ENCODE measurements at places on chromosomes 1 and 21. TPM values are rescaled to one million over a fixed set of nuclear protein-coding genes. Genes with fewer than 3 reads are reported as not detected.
A peak's percentile ranks its signal among the peaks of the same experiment; 100 is the strongest.

DNA sequence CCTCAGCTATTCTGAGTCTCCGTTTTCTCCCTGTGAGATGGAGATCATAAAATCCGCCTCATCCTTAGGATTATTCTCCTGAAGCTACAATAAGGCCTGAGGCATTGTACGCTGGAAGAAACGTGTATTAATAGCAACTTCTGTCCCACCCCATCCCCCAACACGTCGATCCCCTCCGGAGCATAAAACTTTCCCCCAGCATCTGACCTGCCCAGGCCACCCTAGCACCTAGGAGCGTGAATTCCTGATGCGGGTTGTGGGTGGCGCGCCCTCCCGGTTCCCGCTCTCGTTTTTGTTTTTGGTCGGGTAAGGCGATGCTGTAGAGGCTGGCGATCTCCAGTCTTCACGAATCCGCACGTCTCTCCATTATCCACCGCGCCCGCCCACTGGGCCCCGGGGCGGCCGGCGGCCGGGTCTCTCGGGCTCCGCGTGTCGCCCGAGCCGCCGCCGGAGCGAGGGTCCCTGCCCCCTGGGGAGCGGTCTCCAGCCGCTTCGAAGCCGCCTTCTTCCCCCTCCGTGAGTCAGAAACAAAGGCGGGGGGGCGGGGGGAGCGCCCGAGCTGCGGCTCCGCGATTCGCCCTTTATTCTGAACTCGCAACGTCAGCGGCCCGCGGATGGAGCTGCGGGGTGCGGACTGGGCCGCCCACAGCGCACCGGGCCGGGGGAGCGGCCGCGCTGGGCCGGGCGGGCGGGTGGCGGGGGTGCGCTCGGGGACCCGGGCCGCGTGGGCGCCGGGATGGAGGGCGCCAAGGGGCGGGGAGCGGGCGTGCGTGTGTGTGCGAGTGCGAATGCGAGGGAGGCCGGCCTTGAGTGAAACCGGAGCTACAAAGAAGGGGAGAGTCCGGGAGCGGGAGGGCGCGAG, at the start of gene PLEKHO1:
TSS of gene PLEKHO1 (plus strand) at position 646 of the 862 bp plus-strand sequence. CDS start 342 bp downstream, outside the sequence.
- peaks cover 18% of the 10 kb centered on the region for H3K4me1 ChIP-seq
- peak; percentile 77 for DNase-seq
- H3K4me3 ChIP-seq: peak within 1 kb of the TSS; percentile 94
- peaks cover 4% of the 10 kb centered on the region for H3K36me3 ChIP-seq
- H3K27me3 ChIP-seq: no peaks in the 10 kb centered on the region

GRCh38 chr1:156804572-156805243, 11.9 kb downstream of the SH2D2A start:
- DNase-seq: no peak
- H3K36me3 ChIP-seq: peaks cover 3% of the 10 kb centered on the region
- no peaks in the 10 kb centered on the region for H3K27me3 ChIP-seq
- H3K27ac ChIP-seq: no peak overlapping the region

DNA sequence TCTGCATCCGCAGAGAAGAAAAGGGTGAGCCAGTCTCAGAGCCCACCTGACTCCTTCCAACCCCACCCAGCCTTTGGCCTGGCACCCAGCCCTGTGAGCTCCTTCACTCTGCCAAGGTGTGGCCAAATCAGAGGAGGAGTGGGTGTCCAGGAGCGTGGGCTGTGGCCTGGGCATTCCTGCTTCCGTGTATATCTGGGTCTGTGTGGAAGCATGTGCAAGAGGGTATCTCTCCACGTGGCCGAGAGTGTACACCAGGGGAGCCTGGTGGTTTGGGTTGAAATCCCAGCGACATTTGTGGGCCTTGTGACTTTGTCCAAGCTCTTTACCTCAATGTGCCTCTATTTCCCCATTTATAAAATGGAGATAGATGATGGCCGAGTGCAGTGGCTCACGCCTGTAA, 29.8 kb downstream of the CDCP2 start:
- H3K27me3 ChIP-seq: no peaks in the 10 kb centered on the region
- H3K4me3 ChIP-seq: no peak overlapping the region
- no peak for DNase-seq
- peaks cover 5% of the 10 kb centered on the region for H3K4me1 ChIP-seq

DNA sequence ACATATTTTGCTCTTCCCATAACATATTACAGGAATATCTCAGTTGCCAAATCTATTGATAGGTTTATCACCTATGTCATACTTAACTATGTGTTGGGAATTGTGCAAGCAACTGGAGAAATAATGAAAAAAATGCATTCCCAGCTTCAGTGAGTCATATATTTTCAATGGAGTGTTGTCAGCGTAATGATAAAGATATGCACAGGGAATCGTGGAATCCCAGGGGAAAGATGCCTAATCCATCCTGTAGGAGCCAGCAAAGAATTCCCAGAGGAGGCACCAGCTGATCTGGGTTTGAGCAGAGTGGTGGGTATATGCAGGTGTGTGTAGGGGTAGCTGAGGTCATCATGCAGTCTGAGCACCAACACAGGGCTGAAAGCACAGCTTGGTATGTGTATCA, 213.3 kb upstream of the DAB1 start:
- DNase-seq: no peak
- no peaks in the 10 kb centered on the region for H3K36me3 ChIP-seq
- H3K4me3 ChIP-seq: no peak overlapping the region
- H3K27ac ChIP-seq: no peak overlapping the region
- no peaks in the 10 kb centered on the region for H3K4me1 ChIP-seq
- H3K27me3 ChIP-seq: no peaks in the 10 kb centered on the region

GRCh38 chr21:38229260-38229877, 27.4 kb upstream of the KCNJ15 start:
- H3K27me3 ChIP-seq: no peaks in the 10 kb centered on the region
- no peak overlapping the region for H3K4me3 ChIP-seq
- no peaks in the 10 kb centered on the region for H3K36me3 ChIP-seq
- H3K27ac ChIP-seq: no peak overlapping the region

GRCh38 chr1:107512836-107513235, 372.0 kb downstream of the NTNG1 start:
- no peak overlapping the region for H3K27ac ChIP-seq
- no peak for DNase-seq

DNA sequence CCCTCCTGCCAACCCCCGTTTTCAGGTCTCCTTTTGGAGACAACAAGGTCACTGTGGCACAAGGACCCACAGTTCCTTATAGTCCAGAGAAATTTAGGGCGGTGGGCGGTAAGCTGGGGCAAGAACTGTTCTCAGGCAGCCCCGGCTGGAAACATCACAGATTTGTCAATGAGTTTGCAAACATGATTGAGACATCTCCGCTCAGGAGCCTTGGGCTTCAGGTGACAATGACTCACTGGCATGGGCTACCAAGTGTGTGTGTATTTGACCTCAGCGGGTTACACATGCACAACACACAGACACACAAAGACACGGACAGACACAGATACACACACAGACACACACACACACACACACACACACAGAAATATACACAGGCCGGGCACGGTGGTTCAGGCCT, 58.2 kb upstream of the ABCG1 start:
- no peak overlapping the region for H3K4me3 ChIP-seq
- H3K4me1 ChIP-seq: no peaks in the 10 kb centered on the region
- DNase-seq: no peak
- no peak overlapping the region for H3K27ac ChIP-seq
- H3K27me3 ChIP-seq: no peaks in the 10 kb centered on the region

GRCh38 chr1:218219460-218219859, 65.6 kb upstream of the RRP15 start:
- no peak for DNase-seq
- no peaks in the 10 kb centered on the region for H3K27me3 ChIP-seq
- H3K4me3 ChIP-seq: no peak overlapping the region
- H3K27ac ChIP-seq: no peak overlapping the region
- H3K36me3 ChIP-seq: no peaks in the 10 kb centered on the region

DNA sequence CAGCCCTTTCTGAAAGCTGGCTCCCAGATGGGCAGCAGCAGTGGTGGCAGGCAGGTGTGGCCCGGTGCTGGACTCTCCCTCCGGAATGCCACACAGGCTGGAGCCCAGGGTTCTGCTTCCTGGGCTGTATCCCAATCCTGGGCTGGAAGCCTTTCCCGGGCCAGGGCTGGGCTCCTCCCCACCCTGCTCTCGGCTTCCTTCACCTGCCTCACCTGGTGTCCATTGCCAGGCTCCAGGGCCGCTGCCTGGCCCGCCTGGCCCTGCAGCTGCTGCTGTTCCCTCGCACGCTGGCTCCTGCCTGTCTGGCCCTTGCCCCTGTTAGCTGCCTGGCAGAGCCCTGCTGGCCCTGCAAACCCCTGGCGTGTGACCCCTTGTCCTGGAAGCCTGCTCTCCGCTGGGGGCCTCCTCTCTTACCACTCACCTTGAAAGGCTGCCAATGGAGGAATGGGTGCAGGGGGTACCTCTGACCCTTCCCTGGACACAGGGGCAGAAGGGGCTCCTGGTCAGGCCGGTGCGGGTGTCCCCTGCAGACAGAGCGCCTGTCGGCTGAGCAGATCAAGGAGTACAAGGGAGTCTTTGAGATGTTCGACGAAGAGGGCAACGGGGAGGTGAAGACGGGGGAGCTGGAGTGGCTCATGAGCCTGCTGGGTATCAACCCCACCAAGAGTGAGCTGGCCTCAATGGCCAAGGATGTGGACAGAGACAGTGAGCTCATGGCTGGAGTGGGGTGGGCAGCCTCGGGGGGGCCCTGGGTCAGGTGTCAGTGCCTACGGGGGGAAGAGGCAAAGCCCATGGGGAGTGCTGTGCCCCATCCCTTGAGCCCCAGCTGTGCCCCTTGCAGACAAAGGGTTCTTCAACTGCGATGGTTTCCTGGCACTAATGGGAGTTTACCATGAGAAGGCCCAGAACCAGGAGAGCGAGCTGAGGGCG, 1.1 kb downstream of the CALML6 start:
- no peak overlapping the region for H3K4me3 ChIP-seq
- H3K36me3 ChIP-seq: no peaks in the 10 kb centered on the region
- no peak for DNase-seq
- no peak overlapping the region for H3K27ac ChIP-seq

SLC45A3 gene
- total RNA-seq: 5.3 TPM

HRNR gene
- not detected for total RNA-seq

FAM72C gene
- total RNA-seq: not detected

TRIM58 gene
- 0.14 TPM for total RNA-seq

MAP10 gene
- total RNA-seq: 2.4 TPM
